ENCODE measurements at places on chromosomes 3 and 15. TPM values are rescaled to one million over a fixed set of nuclear protein-coding genes. Genes with fewer than 3 reads are reported as not detected.

Gene NDN
- 89.0 TPM for total RNA-seq

Gene ADAMTS17
- total RNA-seq, result not detected

Gene MCCC1
- total RNA-seq, result 38.2 TPM

Gene SAXO2
- total RNA-seq, result 0.25 TPM

Gene LMAN1L
- not detected for total RNA-seq

Gene HGD
- 0.57 TPM for total RNA-seq

Gene MUC20
- total RNA-seq, result 4.5 TPM

Gene CFAP100
- not detected for total RNA-seq

Gene ECE2
- total RNA-seq, result not detected

Gene LDHAL6B
- total RNA-seq, result not detected

Gene TRH
- total RNA-seq, result 2.5 TPM

Gene ATP10A
- 4.4 TPM for total RNA-seq

Gene DYNLT2B
- total RNA-seq, result 22.1 TPM

Gene GRK7
- total RNA-seq, result not detected

Gene CCRL2
- total RNA-seq, result not detected

Gene THOC7
- total RNA-seq, result 44.9 TPM

Gene CA12
- 174 TPM for total RNA-seq

Gene SYNPR
- total RNA-seq, result not detected

Gene QTRT2
- total RNA-seq, result 23.7 TPM

Gene UQCC5
- total RNA-seq, result 7.7 TPM

Gene SEMA3B
- 9.7 TPM for total RNA-seq

Gene GOLGA6A
- total RNA-seq, result not detected

Gene CPN2
- total RNA-seq, result not detected

Gene GOLGA6L10
- total RNA-seq, result 0.49 TPM

Gene CAV3
- not detected for total RNA-seq

Gene VEPH1
- total RNA-seq, result 27.4 TPM

Gene SI
- not detected for total RNA-seq

Gene MORC1
- not detected for total RNA-seq

Gene SNX33
- 35.2 TPM for total RNA-seq

Gene PHLDB2
- total RNA-seq, result 61.9 TPM

Gene DPPA4
- not detected for total RNA-seq

Gene CATSPER2
- 2.4 TPM for total RNA-seq

Gene GPR160
- total RNA-seq, result 0.90 TPM

Gene NIPA2
- 75.3 TPM for total RNA-seq

Measured in fibroblast of the aortic adventitia (primary cell).